ENCODE measurements at places on chromosomes 13 and 19. TPM values are rescaled to one million over a fixed set of nuclear protein-coding genes. Genes with fewer than 3 reads are reported as not detected.

- H3K4me3 ChIP-seq = no peak overlapping the region
- no peaks in the 10 kb centered on the region for H3K4me1 ChIP-seq
- H3K27me3 ChIP-seq = peaks cover 2% of the 10 kb centered on the region
- DNase-seq = no peak
Observed at GRCh38 chr13:26477681-26478080, 79.8 kb upstream of the WASF3 start.

Gene SERTAD3
- 29.0 TPM for total RNA-seq

- H3K36me3 ChIP-seq = no peaks in the 10 kb centered on the region
- DNase-seq = no peak
- peaks cover 4% of the 10 kb centered on the region for H3K27me3 ChIP-seq
- H3K4me1 ChIP-seq = no peaks in the 10 kb centered on the region
- H3K4me3 ChIP-seq = no peak overlapping the region
Observed at GRCh38 chr13:111623208-111623607, 302.8 kb downstream of the TEX29 start.

- DNase-seq = no peak
- no peak overlapping the region for H3K27ac ChIP-seq
- H3K36me3 ChIP-seq = no peaks in the 10 kb centered on the region
- H3K4me3 ChIP-seq = no peak overlapping the region
- H3K27me3 ChIP-seq = no peaks in the 10 kb centered on the region
Observed at GRCh38 chr13:99636728-99637353, 135.6 kb downstream of the TM9SF2 start.

DNA sequence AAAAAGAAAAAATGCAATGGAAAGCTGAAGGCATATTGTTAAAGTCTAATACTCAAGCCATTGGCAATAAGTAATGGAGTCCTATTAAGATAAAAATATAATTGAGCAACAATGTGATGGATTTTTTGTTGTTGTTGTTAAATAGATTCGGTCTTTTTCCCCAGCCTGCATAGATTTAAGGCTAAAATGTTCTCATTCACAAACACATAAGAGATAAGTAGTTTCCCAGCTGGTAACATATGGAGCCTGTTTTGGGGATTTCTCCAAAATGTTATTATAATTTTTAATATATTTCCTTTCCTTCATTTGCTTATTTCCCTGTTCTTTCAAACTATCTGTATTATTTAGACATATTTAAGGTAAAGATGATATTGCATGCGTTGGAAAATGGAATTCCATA, 1149.1 kb upstream of the PRR20A start:
- H3K4me3 ChIP-seq = no peak overlapping the region
- H3K36me3 ChIP-seq = no peaks in the 10 kb centered on the region
- no peaks in the 10 kb centered on the region for H3K27me3 ChIP-seq
- no peak for DNase-seq

Gene ZNF726
- total RNA-seq = 0.22 TPM

DNA sequence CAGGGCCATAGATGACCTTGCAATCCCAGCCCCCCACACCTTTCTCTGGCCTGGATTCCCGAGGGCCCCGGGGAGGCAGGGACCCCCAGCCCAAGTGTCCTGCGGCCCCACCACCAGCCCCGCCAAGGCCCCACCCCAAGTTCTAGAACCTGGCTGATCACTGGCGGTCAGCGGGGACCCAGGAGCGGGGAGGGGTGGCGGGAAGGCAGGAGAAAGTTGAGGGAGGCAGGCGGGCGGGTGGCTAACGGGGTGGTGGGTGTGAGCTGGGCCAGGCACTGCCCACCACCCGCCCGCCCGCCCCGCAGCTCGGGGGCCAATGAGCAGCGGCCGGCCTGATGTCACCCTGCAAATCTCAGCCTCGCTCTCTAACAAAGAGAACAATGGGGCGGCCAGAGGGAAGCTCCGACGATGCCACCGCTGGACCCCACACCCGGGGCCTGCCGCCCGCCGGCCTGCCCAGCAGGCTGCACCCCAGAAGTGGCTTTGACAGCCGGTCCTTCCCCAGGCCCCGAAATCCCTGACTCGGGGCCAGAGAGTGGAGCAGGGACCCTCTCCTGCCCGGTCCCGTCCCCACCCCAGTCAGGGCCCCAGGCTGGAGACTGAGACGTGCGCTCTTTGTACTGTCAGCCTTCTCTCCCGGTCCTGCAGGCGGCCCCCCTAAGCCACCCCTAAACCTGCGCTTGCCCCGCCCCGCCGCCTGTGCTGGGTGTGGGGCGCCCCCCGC, 1.6 kb downstream of the MEX3D start:
- peaks cover 5% of the 10 kb centered on the region for H3K27me3 ChIP-seq
- peak overlapping the region; percentile 46 for H3K27ac ChIP-seq
- peak; percentile 75 for DNase-seq

DNA sequence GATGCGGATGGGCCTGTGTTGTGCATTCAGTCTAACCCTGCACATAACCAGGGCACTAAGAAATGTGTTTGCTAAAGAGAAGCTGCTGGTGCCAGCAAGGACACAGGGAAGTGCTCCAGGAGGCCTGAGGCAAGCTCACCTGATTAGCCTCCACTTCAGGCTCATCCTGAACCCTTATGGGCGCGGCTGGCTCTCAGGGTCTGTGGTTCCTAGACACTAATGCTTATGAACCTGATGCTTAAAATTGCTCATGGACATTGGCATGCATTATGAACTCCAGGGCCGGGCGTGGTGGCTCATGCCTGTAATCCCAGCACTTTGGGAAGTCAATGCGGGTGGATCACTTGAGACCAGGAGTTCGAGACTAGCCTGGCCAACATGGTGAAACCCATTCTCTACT, 34.3 kb downstream of the SERP2 start:
- no peak overlapping the region for H3K27ac ChIP-seq
- no peaks in the 10 kb centered on the region for H3K4me1 ChIP-seq
- H3K4me3 ChIP-seq = no peak overlapping the region
- no peak for DNase-seq
- H3K36me3 ChIP-seq = no peaks in the 10 kb centered on the region
- H3K27me3 ChIP-seq = no peaks in the 10 kb centered on the region

GRCh38 chr19:14510311-14511228, 7.6 kb downstream of the DNAJB1 start:
- DNase-seq = peak; percentile 81
- H3K36me3 ChIP-seq = peaks cover 21% of the 10 kb centered on the region
- H3K4me1 ChIP-seq = peaks cover 32% of the 10 kb centered on the region
- H3K27me3 ChIP-seq = no peaks in the 10 kb centered on the region
- H3K4me3 ChIP-seq = no peak overlapping the region

- no peaks in the 10 kb centered on the region for H3K36me3 ChIP-seq
- H3K4me3 ChIP-seq = peak overlapping the region; percentile 95
- no peak for DNase-seq
- peak overlapping the region; percentile 85 for H3K27ac ChIP-seq
- H3K27me3 ChIP-seq = no peaks in the 10 kb centered on the region
Observed at GRCh38 chr13:39038569-39039030, 344 bp downstream of the NHLRC3 start.

Gene GIPR
- not detected for total RNA-seq

- no peak for DNase-seq
- peaks cover 10% of the 10 kb centered on the region for H3K4me1 ChIP-seq
- no peaks in the 10 kb centered on the region for H3K27me3 ChIP-seq
- no peak overlapping the region for H3K27ac ChIP-seq
Observed at GRCh38 chr13:30877335-30877734, 28.7 kb upstream of the MEDAG start.

Gene TSHZ3
- total RNA-seq = 2.3 TPM

DNA sequence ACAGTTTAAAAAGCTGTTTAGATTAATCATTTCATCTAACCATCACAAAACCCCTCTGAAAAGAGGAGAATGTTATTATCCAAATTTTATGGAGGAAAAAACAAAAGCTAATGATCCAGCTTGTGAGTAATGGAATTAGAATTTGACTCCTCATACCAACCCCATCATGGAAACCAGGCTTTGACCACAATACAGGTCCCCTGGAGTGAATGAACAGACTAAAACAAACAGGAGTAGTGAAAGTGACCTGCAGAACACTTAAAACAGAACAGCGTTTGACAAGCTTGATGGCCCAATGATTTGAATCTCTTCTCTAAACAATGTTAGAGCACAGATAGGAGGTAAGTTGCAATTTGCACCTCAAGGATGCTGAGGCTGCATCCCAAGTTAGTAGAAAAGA, 230.0 kb downstream of the DCT start:
- no peaks in the 10 kb centered on the region for H3K27me3 ChIP-seq
- no peaks in the 10 kb centered on the region for H3K36me3 ChIP-seq
- no peak overlapping the region for H3K27ac ChIP-seq
- H3K4me1 ChIP-seq = no peaks in the 10 kb centered on the region

Gene SIGLEC5
- 0.56 TPM for total RNA-seq

- no peak for DNase-seq
- H3K4me3 ChIP-seq = no peak overlapping the region
- no peak overlapping the region for H3K27ac ChIP-seq
- H3K4me1 ChIP-seq = no peaks in the 10 kb centered on the region
- peaks cover 9% of the 10 kb centered on the region for H3K36me3 ChIP-seq
Observed at GRCh38 chr19:812747-813218, 9.0 kb downstream of the PLPPR3 start.

Gene FCHO1
- 0.15 TPM for total RNA-seq

DNA sequence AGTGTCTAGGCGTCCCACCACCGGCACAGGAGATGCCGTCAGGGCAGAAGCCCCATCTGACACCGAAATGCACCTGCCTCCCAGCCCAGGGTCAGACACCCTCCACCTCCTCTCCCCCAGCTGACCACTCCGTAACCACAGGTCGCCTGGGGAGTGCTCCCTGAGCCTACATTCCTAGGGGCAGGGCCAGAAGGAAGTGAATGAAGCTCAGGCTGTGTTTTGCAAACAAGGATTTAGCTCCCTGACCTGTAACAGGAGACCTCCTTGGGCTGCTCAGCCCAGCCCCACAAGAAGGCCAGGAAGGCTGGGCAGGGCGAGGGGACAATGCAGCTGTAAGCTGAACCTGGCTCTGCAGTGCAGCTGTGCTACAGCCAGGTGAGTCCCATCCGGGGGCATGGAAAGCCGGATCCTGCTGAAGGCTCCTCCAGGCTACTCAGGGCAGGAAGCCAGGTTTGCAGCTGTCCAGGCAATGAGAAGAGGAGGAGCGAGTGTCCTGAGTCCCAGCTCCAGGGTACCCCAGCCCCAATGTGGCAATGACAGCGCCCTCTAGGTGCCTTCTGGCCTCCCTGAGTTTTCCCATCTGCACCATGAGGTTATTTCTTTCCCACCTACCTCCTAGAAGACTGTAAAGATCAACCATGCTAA, 42.1 kb downstream of the RHPN2 start:
- no peak overlapping the region for H3K27ac ChIP-seq
- H3K4me1 ChIP-seq = no peaks in the 10 kb centered on the region
- no peak overlapping the region for H3K4me3 ChIP-seq
- DNase-seq = no peak
- H3K27me3 ChIP-seq = no peaks in the 10 kb centered on the region
- no peaks in the 10 kb centered on the region for H3K36me3 ChIP-seq

DNA sequence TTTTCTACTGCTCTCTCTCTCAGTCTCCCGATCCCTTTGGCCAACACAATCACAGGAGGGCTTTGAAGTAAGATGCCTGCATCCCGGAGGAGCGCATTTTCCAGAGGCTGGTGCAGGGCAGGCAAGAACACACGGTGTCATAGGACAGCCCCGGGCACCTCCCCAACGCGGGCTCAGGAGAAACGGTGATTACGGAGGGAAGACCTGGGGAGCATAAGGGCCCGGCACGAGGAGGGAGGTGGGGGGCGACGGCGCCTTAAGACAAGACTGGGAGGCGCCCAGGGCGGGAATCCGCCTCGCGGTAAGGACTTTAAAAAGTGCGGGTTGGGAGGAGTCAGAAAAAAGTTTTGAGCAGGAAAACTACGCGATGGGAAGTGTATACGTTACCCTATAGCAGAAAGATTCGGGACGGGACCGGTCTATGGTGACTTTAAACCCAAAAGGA, 18.7 kb upstream of the ZNF888 start:
- peak overlapping the region; percentile 82 for H3K4me3 ChIP-seq
- H3K4me1 ChIP-seq = peaks cover 6% of the 10 kb centered on the region
- H3K27ac ChIP-seq = peak overlapping the region; percentile 66
- no peaks in the 10 kb centered on the region for H3K36me3 ChIP-seq

GRCh38 chr19:42278452-42279154, 9.6 kb downstream of the CIC start:
- no peaks in the 10 kb centered on the region for H3K36me3 ChIP-seq
- no peak for DNase-seq
- H3K27ac ChIP-seq = peak overlapping the region; percentile 91
- peaks cover 76% of the 10 kb centered on the region for H3K4me1 ChIP-seq
- no peaks in the 10 kb centered on the region for H3K27me3 ChIP-seq

Gene THSD8
- 3.2 TPM for total RNA-seq

DNA sequence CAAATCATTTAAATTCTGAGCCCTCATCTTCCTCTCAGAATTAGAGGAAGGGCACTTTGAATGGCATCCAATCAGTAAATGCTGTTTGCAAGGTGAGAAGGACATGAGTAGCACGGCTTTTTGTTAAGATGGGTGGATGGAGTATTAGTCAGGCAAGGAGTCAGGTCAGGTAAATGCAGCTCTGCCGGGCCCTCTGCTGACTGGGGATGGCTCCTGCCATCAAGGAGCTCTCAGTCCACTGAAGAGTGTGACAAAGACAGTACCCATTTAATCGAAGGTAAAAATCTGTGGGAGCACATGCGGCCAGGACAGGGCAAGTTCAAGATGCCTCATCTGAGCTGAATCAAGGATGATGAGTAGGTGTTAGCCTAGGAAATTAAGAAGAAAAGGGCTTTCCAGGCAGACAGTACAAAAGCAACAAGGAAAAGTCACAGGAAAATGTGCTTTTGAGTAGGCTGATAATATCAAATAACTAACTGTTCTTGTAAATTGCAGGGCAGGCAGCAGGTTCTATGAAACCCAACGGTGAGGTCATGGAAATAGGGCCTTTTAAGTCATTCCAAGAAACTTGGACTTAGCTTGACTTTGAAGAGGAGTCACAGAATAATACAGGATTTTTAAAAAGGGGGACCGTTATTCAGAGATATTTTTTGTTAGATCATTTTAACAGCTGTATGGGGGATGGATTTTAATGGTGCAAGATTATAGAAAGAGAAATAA, 670.5 kb upstream of the ARGLU1 start:
- DNase-seq = no peak
- no peaks in the 10 kb centered on the region for H3K27me3 ChIP-seq
- no peaks in the 10 kb centered on the region for H3K4me1 ChIP-seq

GRCh38 chr13:24168392-24168750, 7.9 kb downstream of the SPATA13 start:
- no peak overlapping the region for H3K4me3 ChIP-seq
- peaks cover 4% of the 10 kb centered on the region for H3K27me3 ChIP-seq
- H3K27ac ChIP-seq = no peak overlapping the region
- H3K4me1 ChIP-seq = no peaks in the 10 kb centered on the region
- no peak for DNase-seq

DNA sequence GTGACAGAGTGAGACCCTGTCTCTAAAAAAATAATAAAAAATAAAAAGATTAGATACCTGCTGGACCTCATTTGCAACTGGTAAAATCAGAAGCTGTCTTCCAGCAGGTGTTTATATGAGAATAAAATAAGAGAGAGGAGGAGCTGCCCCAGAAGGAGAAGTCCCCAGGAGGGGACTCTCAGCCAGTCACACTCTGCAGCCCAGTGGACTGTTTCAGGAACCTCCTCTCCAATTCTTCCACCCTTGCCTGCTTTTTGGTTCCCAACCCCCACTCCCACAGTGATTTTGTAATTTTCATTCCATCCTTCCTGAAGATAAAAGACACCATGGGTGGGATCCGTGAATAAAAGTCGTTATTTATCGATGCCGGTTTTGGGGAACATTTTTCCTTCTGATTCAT, 56.9 kb upstream of the TSHZ3 start:
- no peaks in the 10 kb centered on the region for H3K36me3 ChIP-seq
- H3K27me3 ChIP-seq = no peaks in the 10 kb centered on the region
- DNase-seq = no peak
- no peaks in the 10 kb centered on the region for H3K4me1 ChIP-seq
- H3K27ac ChIP-seq = no peak overlapping the region

Data from psoas muscle (tissue), 8 donors.